ENCODE measurements at places on chromosomes 7 and 10.

DNA sequence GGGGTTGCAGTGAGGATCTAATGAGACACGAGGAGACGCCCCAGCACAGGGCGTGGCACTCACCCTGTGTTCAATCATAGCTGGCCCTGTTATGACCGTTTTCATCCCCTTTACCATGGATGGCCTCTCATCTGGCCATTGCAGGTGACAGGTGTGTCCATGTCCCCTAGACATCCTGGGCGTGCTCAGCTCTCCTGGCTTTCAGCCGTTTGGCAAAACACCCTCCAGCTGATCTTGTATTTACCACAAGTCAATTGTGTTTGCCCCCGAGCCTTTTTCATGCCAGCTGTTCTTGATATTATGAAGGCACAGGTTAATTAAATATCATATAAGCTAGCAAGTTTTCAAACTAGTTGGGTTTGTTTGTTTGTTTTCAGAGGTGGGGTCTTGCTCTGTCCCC lies 97.1 kb downstream of the CHST15 start:
- DNase-seq: no peak

- no peak for DNase-seq
These were observed 890 bp downstream of the ZFYVE27 start for GRCh38 chr10:97737770-97738265.

DNA sequence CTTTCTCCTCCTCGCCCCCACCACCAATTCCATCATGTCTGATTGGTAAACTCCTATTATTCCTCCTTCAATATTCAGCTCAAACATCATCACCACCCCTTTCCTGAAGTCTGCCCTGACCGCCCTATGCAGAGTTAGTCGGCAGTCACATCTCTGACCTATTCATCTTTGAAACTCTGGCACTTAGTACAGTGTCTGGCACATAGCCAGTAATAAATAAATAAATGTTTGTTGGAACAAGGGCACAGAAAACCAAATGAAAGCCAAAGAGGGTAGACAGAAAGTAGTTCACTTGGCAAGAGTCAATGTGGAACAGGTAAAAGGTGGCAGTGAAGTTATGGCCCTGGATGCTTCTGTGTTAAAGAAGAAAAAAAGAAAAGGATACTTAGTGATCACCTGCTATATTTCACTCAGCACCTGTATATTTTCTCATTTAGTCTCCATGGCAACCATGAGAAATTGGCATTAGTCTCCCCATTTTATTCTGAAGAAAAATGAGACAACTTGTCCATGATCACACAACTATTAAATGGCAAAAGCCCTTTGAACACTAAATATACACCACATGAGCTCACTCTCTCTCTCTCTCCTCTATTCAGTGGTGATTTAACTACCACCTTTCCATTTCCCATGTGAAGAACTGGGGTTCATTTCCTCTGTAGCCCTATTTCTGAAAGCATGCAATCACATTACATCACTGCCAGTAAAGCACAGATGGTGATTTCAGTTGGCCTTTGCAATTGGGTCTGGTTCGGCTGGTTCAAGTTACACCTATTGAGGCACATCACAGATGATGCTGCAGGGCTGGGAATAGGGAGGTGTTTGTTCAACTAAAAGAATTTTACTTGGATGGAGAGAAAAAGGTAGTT lies 25.3 kb downstream of the CHCHD3 start:
- no peak for DNase-seq

- DNase-seq: no peak
These were observed 38.1 kb downstream of the RELN start for GRCh38 chr7:103951311-103951710.

GRCh38 chr10:4345877-4346646 lies 479.9 kb upstream of the AKR1E2 start:
- DNase-seq: no peak

Data from CD4-positive, alpha-beta T cell treated with Interleukin-1 beta for 1 hour (primary cell).